ENCODE measurements at places on chromosomes 3 and 15.

DNA sequence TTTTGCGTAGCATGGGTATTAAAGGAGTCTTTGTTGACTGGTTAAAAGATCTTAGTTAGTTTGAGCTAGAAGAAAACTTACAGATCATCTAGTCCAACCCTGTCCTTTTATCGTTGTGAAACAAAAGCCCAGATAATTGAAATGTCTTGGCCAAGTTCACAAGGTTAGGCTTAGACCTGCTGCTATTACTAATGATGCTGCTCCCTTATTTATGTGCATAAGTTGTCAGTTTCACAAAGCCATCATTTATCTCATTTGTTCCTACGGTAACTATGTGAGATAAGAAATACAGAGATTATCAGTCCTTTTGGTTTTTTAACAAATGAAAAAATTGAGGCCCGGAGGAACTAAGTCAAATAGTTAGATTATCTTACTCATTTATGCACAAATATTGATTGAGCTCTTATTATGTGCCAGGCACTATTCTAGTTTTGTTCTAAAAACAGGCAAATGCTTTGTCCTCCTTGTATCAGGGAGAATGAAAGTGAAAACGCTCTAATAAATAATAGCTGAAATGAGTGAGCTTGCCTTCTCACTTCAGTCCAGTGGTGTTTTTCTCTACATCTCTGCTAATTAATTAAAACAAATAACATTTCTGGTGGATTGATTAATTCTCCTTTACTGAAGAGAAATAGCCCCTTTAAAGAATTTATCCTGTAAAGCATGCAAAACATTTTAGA lies 49.1 kb upstream of the TPRG1 start:
- no peak for DNase-seq

DNA sequence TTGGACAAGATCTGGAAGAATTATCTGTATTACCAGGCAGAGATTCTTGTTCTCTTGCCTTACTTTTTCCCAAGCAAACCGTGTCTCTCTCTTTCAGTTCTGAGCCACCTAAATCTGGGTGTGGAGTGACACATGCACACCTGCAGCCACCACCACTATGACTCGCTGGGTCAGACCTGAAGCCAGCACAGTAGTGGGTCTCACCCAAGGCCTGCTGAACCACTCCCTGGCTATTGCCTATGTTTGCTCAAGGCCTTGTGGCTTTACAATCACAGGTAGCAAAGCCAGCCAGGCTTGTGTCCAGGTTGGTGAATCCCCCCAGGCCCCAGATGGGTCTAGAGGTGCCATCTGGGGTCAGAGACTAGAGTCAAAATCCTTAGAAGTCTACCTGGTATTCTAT lies 28.7 kb upstream of the COPB2 start:
- no peak for DNase-seq

DNA sequence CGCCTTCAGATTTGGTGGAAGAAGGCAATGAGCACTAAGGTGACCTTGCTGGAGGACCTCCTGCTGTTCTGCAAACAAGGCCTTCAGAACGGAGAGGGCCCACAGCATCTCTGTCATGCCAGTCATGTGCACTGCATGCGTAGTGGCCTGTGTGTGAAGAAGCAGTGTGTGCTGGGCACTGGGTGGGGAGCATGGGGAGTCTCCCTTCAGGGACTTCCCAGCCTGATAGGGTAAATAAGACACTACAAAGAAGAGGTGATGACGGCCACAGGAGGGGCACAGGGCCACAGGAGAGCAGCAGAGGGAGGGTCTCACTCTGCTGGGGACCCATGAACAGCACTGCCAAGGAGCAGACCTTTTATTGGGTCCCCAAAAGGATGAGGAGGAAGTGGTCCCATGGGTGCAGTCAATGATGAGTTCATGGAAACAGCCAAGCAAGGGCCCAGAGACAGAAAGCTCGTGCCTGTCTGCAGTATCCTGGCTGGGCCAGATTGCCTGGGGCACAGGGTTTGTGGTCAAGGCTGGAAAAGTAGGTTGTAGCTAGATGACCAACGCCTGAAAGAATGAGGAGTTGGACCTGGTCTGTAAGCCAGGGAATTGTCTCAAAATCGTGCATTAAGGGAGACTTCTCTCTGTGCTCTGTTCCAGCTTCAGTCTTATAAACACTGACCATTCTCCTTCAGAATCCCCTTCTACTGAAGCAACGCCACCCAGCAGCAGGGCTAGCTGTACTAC lies 67.8 kb upstream of the SEC61A1 start:
- DNase-seq, result no peak

- no peak for DNase-seq
Measured at GRCh38 chr3:21620511-21621155, 130.4 kb downstream of the ZNF385D start.

- DNase-seq, result no peak
Measured at GRCh38 chr3:153469162-153469561, 307.1 kb downstream of the RAP2B start.

DNA sequence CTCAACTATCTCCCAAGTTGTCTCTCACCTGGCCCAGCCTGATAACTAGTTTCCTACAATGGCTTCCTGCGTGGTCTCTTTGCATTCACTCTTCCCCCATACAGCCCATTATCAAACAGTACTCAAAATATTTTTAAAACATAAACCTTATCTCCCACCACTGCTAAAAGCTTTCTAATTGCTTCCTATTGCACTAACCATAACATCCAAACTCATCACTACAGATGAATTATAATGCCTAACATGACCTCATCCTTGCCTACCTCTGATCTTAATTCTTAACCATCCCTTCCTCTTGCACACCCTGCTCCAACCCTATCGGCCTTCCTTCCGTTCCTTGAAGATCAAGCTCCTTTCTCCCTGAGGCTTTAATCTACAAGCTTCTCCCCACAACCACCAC lies 17.0 kb downstream of the ACAP2 start:
- DNase-seq, result no peak

GRCh38 chr3:138135146-138135832 lies 3.1 kb upstream of the A4GNT start:
- no peak for DNase-seq
